ENCODE measurements at places on chromosomes 3 and 15.

DNA sequence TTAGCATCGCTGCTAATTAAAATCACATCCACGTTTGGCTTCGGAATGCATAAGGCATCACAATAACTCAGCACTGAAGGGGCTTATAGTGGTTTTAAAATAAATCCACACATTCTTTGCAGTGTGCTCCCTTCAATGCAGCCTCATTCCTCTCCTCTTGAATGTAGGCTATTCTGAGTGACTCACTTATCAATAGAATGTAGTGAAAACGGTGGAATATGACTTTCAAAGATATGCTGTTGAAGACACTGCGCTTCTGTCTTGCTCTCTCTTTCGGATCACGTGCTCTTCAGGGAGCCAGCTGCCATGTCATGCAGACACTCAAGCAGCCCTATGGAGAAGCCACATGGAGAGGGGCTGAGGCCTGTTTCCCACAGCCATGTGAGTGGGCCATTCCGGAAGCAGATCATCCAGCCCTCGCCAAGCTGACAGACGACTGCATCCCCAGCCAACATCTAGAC lies 87.4 kb downstream of the CRYGS start:
- H3K4me1 ChIP-seq = no peaks in the 10 kb centered on the region
- H3K36me3 ChIP-seq = no peaks in the 10 kb centered on the region
- DNase-seq = no peak
- no peak overlapping the region for H3K4me3 ChIP-seq

- H3K27ac ChIP-seq = no peak overlapping the region
- DNase-seq = no peak
- no peaks in the 10 kb centered on the region for H3K36me3 ChIP-seq
- H3K4me3 ChIP-seq = no peak overlapping the region
Observed at GRCh38 chr3:187150599-187150998, 11.3 kb upstream of the RPL39L start.

GRCh38 chr3:69330891-69331400 lies 54.9 kb downstream of the FRMD4B start:
- no peaks in the 10 kb centered on the region for H3K27me3 ChIP-seq
- peak overlapping the region; percentile 42 for H3K27ac ChIP-seq
- H3K4me1 ChIP-seq = peaks cover 10% of the 10 kb centered on the region
- no peaks in the 10 kb centered on the region for H3K36me3 ChIP-seq
- DNase-seq = no peak

DNA sequence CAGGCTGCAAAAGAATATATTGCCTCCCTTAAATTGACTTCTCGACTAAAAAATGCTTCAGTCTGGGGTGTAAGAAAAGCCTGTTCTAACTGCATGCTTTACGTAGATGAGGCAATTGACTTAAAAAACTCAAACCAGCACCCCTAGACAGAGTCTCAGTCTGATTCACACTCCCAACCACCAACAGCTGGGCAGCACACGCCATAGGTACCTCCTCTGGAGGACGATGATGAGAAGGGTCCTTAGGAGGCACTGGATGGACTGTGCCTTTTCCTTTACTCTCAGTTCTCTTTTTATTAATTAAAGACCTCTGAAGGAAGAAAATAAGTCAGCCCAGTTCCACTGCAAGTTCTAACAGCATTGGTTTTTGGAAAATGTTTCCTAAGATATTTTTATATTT lies 175.0 kb downstream of the PDZRN3 start:
- no peak for DNase-seq
- no peak overlapping the region for H3K4me3 ChIP-seq
- H3K27ac ChIP-seq = no peak overlapping the region
- peaks cover 16% of the 10 kb centered on the region for H3K4me1 ChIP-seq

DNA sequence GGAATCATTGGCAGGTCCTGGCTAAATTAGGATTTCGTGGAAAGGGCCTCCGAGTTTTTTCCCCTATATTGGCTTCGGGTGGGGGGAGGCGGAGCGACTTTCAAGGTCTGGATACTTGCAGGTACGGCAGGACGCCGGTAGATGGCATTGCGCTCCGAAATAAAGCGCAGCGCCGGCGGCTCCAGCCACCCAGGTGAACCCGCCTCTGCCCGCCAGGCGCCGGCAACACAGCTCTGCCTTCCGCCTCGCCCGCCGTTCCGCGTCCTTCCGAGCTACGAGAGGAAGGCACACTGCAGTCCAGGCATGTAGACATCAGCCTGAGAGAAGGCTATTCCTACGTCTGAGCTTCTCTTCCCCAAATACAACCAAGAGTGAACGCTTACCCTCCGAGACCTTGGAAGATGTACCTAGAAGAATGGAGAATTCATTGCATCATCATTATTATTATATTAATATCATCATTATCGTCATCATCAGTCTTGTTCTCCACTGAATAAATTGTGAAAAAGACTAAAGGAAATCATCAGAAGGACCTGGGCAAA lies 514.1 kb downstream of the MECOM start:
- H3K4me3 ChIP-seq = peak overlapping the region; percentile 23
- H3K27ac ChIP-seq = no peak overlapping the region

GRCh38 chr3:3503411-3503810 lies 295.8 kb upstream of the LRRN1 start:
- no peaks in the 10 kb centered on the region for H3K36me3 ChIP-seq
- H3K27me3 ChIP-seq = no peaks in the 10 kb centered on the region
- H3K4me3 ChIP-seq = no peak overlapping the region
- no peaks in the 10 kb centered on the region for H3K4me1 ChIP-seq
- H3K27ac ChIP-seq = no peak overlapping the region

- no peaks in the 10 kb centered on the region for H3K36me3 ChIP-seq
- H3K4me3 ChIP-seq = no peak overlapping the region
- no peak overlapping the region for H3K27ac ChIP-seq
- no peaks in the 10 kb centered on the region for H3K27me3 ChIP-seq
Observed at GRCh38 chr15:90686435-90687218, 30.5 kb upstream of the BLM start.

DNA sequence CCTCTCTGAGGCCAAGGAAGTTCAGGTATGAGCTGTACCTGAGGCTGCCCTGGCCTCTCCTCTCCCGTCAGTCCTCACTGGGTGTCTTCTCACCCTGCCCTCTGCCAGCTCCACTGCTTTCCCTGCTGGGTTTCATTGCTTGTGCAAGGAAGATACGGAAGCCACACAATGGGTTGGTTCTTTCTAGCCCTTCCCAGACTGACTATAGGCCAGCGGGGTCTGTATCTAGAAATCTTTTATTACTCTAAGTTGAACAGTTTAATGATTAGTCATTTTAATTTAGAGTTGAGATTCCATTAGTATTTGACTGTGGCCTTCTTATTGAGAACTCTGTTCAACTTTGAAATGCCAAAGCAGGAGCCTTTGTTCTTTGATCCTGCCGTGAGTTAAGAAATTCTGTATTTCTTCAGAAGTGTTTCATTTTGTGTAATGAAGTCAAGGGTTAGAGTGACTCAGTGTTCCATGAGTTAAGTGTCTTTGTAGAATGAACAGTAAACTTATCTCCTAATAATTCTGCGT lies 16.2 kb downstream of the C3orf62 start:
- H3K36me3 ChIP-seq = no peaks in the 10 kb centered on the region
- DNase-seq = no peak
- no peak overlapping the region for H3K4me3 ChIP-seq
- H3K27ac ChIP-seq = no peak overlapping the region
- peaks cover 7% of the 10 kb centered on the region for H3K4me1 ChIP-seq

DNA sequence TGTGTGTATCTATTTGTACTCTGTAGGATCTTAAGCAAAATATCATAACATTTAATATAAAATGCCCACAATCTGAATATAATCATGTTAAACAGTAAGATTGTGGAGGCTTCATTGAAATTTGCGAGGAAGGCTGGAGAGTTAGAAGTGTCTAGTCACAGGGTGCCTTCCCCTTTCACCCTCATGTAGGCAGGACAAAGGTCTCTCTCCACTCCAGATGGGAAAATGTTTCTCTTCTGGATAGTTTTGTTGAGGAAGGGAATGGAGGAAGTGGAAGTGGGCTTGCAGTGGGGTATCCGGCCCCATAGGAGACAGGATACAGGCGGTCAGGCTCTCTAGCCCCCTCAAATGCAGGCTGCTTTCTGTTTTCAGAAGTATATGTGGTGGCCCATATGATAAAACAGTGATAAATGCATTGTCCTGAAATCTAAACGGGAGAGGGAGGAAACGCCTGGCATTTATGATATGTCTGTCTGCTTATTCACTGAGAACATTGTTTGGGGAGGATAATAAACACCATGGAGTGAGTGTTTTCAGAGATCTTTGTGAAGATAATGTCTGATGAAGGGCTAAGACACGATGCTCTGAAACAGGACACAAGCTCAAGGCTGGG lies 13.3 kb upstream of the MYZAP start:
- H3K36me3 ChIP-seq = no peaks in the 10 kb centered on the region
- no peak overlapping the region for H3K27ac ChIP-seq
- H3K4me3 ChIP-seq = no peak overlapping the region
- H3K4me1 ChIP-seq = no peaks in the 10 kb centered on the region
- DNase-seq = no peak

- H3K4me1 ChIP-seq = no peaks in the 10 kb centered on the region
- no peak overlapping the region for H3K4me3 ChIP-seq
- no peaks in the 10 kb centered on the region for H3K27me3 ChIP-seq
- no peak overlapping the region for H3K27ac ChIP-seq
- H3K36me3 ChIP-seq = no peaks in the 10 kb centered on the region
Observed at GRCh38 chr15:84967380-84967779, 14.3 kb upstream of the PDE8A start.

GRCh38 chr15:78714890-78715289 lies 73.9 kb upstream of the CHRNB4 start:
- peaks cover 13% of the 10 kb centered on the region for H3K27me3 ChIP-seq
- no peak overlapping the region for H3K27ac ChIP-seq
- no peak overlapping the region for H3K4me3 ChIP-seq
- no peaks in the 10 kb centered on the region for H3K4me1 ChIP-seq
- no peak for DNase-seq
- H3K36me3 ChIP-seq = no peaks in the 10 kb centered on the region
